Fibroblast of lung (primary cell): ENCODE measurements at places on chromosomes 5 and 9. TPM values are rescaled to one million over a fixed set of nuclear protein-coding genes. Genes with fewer than 3 reads are reported as not detected.

GRCh38 chr5:169960659-169961058 is 19.6 kb downstream of the INSYN2B start:
- no peaks in the 10 kb centered on the region for H3K27me3 ChIP-seq
- H3K27ac ChIP-seq = no peak overlapping the region
- no peak for DNase-seq
- H3K4me3 ChIP-seq = no peak overlapping the region
- no peaks in the 10 kb centered on the region for H3K36me3 ChIP-seq

GRCh38 chr9:10396615-10397014 is 216.2 kb downstream of the PTPRD start:
- H3K4me3 ChIP-seq = no peak overlapping the region
- no peaks in the 10 kb centered on the region for H3K27me3 ChIP-seq
- no peak for DNase-seq
- no peaks in the 10 kb centered on the region for H3K36me3 ChIP-seq

- H3K27ac ChIP-seq = no peak overlapping the region
- H3K36me3 ChIP-seq = no peaks in the 10 kb centered on the region
- no peak for DNase-seq
- no peaks in the 10 kb centered on the region for H3K4me1 ChIP-seq
- no peak overlapping the region for H3K4me3 ChIP-seq
Measured at GRCh38 chr5:147779694-147780093, 2.8 kb downstream of the JAKMIP2 start.

The FOXD4L6 gene
- not detected in 2 replicates for total RNA-seq

GRCh38 chr9:2355697-2355983 is 265.9 kb upstream of the VLDLR start:
- no peak overlapping the region for H3K4me3 ChIP-seq
- DNase-seq = no peak
- no peaks in the 10 kb centered on the region for H3K4me1 ChIP-seq
- no peaks in the 10 kb centered on the region for H3K27me3 ChIP-seq
- no peak overlapping the region for H3K27ac ChIP-seq

- DNase-seq = peak; percentile 45
- no peaks in the 10 kb centered on the region for H3K36me3 ChIP-seq
- no peaks in the 10 kb centered on the region for H3K4me1 ChIP-seq
Measured at GRCh38 chr5:107501965-107502675, 168.6 kb downstream of the EFNA5 start.

- no peaks in the 10 kb centered on the region for H3K27me3 ChIP-seq
- H3K4me3 ChIP-seq = no peak overlapping the region
- H3K4me1 ChIP-seq = no peaks in the 10 kb centered on the region
- H3K27ac ChIP-seq = no peak overlapping the region
- H3K36me3 ChIP-seq = peaks cover 9% of the 10 kb centered on the region
Measured at GRCh38 chr9:93633492-93634221, 57.3 kb downstream of the PHF2 start.

GRCh38 chr5:51398875-51399642 is 15.8 kb downstream of the ISL1 start:
- no peaks in the 10 kb centered on the region for H3K36me3 ChIP-seq
- DNase-seq = no peak
- no peak overlapping the region for H3K27ac ChIP-seq
- H3K4me1 ChIP-seq = no peaks in the 10 kb centered on the region
- no peak overlapping the region for H3K4me3 ChIP-seq

DNA sequence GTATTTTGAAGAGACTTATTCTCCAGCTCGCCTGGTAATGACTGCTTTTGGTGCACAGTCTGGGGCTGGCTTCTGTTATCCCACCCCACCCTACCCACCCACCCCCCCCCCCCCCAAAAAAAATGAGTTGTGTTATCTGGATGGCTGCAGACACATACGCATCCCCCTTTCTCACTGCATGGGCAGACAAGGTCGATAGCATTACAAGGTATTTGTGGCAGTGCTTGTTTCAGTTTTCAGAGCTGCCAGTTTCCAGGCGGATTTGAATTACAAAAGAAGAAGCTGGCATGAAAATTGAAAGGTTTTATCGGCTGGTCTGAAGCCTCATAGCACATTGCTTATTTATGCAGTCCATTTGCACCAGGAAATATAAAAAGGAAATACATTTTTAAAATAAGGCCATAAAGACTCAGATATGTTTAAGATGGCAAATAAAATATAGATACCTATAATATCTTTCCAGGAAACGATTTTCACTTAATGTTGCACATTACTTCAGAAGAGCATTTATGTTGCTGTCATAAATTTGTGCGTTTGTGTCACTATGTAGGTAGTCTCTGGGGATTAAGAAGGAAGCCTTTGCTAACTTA is 85.1 kb upstream of the GRHPR start:
- no peaks in the 10 kb centered on the region for H3K27me3 ChIP-seq
- no peaks in the 10 kb centered on the region for H3K36me3 ChIP-seq
- no peak overlapping the region for H3K27ac ChIP-seq
- DNase-seq = no peak

GRCh38 chr9:17088566-17088965 is 46.3 kb upstream of the CNTLN start:
- H3K27ac ChIP-seq = no peak overlapping the region
- DNase-seq = no peak
- no peaks in the 10 kb centered on the region for H3K27me3 ChIP-seq
- no peaks in the 10 kb centered on the region for H3K4me1 ChIP-seq

GRCh38 chr9:12640866-12641636 is 52.1 kb upstream of the TYRP1 start:
- no peaks in the 10 kb centered on the region for H3K36me3 ChIP-seq
- no peaks in the 10 kb centered on the region for H3K4me1 ChIP-seq
- DNase-seq = no peak

- H3K4me3 ChIP-seq = no peak overlapping the region
- peak; percentile 63 for DNase-seq
- peaks cover 3% of the 10 kb centered on the region for H3K36me3 ChIP-seq
- H3K27me3 ChIP-seq = no peaks in the 10 kb centered on the region
- no peak overlapping the region for H3K27ac ChIP-seq
Measured at GRCh38 chr5:151075698-151076331, 5.0 kb downstream of the TNIP1 start.

DNA sequence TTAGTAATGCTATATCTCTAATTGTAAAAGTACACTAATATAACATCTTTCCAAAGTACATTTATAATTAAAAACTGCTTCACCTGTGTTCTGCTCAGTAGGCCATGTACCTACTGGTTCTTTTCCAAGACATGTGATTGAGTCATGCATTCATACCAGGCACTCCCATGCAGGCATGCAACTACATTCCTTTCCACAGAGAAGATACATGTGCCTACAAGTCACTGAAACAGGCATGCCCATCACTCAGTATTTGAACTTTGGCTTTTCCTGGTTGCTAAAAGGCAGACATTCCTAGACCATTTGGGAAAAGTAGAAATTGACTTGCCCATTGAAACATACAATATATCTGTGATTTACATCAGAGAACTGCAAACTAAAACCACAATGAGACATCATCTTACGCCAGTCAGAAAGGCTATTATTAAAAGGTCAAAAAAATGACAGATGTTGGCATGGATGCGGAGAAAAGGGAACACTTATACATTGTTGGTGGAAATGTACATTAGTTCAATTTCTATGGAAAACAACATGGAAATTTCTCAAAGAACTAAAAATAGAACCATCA is 148.3 kb upstream of the MOCS2 start:
- peaks cover 5% of the 10 kb centered on the region for H3K4me1 ChIP-seq
- H3K4me3 ChIP-seq = no peak overlapping the region
- no peak overlapping the region for H3K27ac ChIP-seq
- DNase-seq = peak; percentile 51
- no peaks in the 10 kb centered on the region for H3K27me3 ChIP-seq
- H3K36me3 ChIP-seq = no peaks in the 10 kb centered on the region

The NDUFS4 gene
- 95.0 and 147 TPM in 2 replicates for total RNA-seq

DNA sequence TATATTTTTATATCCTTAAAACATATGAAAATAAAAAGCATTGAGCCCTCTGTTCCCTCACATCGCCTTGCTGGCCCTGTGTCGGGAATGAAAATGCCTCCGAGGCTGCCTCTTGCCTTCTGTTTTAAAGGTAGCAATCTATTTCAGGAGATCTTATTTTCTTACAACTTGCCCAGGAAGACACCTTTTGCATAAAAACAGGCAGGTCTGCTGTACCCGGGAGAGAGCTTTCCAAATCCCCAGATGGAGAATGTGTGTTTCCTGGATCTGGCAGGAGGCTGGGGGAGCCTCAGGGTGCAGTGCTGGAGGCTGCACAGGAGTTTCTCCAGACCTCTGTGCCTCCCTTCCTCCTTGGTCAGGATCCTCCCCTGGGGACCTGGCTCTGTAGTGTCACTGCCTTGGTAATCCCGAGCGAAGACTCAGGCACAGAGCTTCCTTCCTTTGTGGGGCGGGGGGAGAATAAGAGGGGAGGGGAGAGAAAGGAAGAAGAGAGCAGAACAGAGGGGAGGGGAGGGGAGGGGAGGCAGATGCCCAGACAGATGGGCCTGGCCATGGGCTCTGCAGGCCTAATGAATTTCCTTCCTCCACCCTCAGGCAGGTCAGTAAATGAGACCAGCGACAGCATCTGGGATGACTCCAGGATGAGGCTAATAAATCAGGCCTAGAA is 104.0 kb upstream of the BOD1 start:
- no peaks in the 10 kb centered on the region for H3K4me1 ChIP-seq
- no peak for DNase-seq
- peaks cover 3% of the 10 kb centered on the region for H3K27me3 ChIP-seq
- no peaks in the 10 kb centered on the region for H3K36me3 ChIP-seq

The OMD gene
- under 0.01 and 0.17 TPM in 2 replicates for total RNA-seq

The ASPN gene
- total RNA-seq = 10.4 and 10.5 TPM in 2 replicates

The BAAT gene
- not detected in 2 replicates for total RNA-seq

The PCDHA1 gene
- total RNA-seq = under 0.01 TPM in 2 replicates

GRCh38 chr9:114936581-114936980 is 6.2 kb upstream of the TNFSF8 start:
- H3K4me3 ChIP-seq = no peak overlapping the region
- H3K27ac ChIP-seq = no peak overlapping the region
- H3K4me1 ChIP-seq = no peaks in the 10 kb centered on the region
- peaks cover 9% of the 10 kb centered on the region for H3K27me3 ChIP-seq

- no peak for DNase-seq
- H3K4me3 ChIP-seq = no peak overlapping the region
- no peak overlapping the region for H3K27ac ChIP-seq
- H3K4me1 ChIP-seq = peaks cover 11% of the 10 kb centered on the region
Measured at GRCh38 chr5:95631991-95632675, 12.2 kb downstream of the GPR150 start.

- H3K4me3 ChIP-seq = no peak overlapping the region
- no peak overlapping the region for H3K27ac ChIP-seq
- no peaks in the 10 kb centered on the region for H3K36me3 ChIP-seq
- peaks cover 2% of the 10 kb centered on the region for H3K4me1 ChIP-seq
- peak; percentile 90 for DNase-seq
Measured at GRCh38 chr5:177071666-177072385, 14.9 kb upstream of the FGFR4 start.

- no peaks in the 10 kb centered on the region for H3K36me3 ChIP-seq
- H3K4me3 ChIP-seq = no peak overlapping the region
- no peaks in the 10 kb centered on the region for H3K27me3 ChIP-seq
- peak; percentile 83 for DNase-seq
Measured at GRCh38 chr5:171137768-171138525, 171.1 kb upstream of the TLX3 start.

GRCh38 chr5:168788786-168789185 is 209.6 kb upstream of the PANK3 start:
- no peak overlapping the region for H3K27ac ChIP-seq
- no peak for DNase-seq
- no peaks in the 10 kb centered on the region for H3K36me3 ChIP-seq
- no peak overlapping the region for H3K4me3 ChIP-seq

DNA sequence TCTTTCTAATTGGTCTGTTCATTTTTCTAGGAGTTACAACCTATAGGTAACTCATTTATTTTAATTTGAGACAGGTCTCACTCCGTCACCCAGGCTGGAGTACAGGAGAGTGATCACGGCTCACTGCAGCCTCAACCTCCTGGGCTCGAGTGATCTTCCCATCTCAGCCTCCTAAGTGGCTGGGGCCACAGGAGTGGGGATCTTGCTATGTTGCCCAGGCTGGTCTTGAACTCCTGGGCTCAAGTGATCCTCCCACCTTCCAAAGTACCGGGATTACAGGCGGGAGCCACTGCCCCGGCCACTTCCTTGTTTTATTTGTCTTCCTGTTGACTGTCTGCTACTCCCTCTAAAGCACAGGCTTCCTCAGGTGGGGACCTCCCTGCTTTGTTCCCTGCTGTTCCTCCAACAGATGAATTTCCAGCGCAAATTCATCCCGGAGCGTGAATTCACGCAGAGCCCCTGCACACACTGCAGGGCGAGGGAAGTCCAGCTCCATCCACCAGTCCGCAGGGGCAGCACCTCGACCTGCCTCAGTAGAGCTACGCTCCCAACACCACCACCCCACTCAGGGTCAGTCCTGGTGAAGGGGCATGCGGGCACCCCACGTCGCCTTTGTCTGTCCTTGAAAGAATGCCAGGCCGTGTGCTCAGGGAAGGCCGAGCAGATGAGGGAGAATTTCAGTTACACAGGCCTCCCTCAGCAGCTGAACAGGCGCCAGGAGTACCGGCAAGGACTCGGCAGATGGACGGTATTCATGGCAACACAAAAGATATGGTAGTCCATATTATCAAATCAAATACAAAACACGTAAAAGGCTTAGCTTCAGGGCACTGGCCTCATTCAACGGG is 6.3 kb downstream of the QSOX2 start:
- H3K36me3 ChIP-seq = peaks cover 2% of the 10 kb centered on the region
- DNase-seq = no peak
- no peaks in the 10 kb centered on the region for H3K27me3 ChIP-seq
- H3K4me1 ChIP-seq = no peaks in the 10 kb centered on the region

DNA sequence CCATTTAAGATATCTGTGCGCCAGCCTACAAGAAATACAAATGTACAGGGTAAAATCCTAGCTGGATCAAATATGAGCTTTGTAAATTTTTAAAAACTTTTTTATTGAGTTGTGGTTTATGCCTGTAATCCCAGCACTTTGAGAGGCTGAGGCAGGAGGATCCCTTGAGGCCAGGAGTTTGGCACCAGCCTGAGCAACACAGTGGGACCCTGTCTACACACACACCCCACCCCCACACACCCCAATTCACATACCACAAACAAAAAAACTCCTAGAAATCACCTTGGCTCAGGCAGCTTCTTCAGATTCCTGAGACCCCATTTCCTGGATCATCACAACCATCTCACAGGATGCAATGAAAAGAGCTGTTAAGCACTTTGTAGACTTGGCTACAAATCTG is 46.4 kb downstream of the CDK7 start:
- no peak overlapping the region for H3K4me3 ChIP-seq
- no peak overlapping the region for H3K27ac ChIP-seq
- DNase-seq = no peak
- peaks cover 6% of the 10 kb centered on the region for H3K4me1 ChIP-seq
- H3K36me3 ChIP-seq = peaks cover 7% of the 10 kb centered on the region

DNA sequence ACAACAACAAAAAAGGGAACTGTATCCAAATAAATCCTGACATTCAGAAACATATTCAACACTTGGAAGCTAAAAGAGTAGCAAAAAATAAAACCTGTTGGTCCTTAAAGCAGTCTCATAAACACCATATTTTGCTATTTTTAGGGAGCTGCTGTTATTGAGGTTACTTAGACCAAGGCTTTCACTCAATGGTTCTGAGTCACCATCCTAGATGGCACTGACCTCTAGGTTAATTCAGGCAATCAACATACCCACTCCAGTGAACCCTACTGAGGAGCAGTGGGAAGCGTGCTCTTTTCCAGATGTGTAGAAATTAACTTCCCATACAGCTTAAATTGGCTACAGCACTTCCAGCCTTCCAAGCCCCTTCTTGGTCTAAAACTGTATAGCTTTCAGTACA is 5.2 kb downstream of the GNAQ start:
- no peak overlapping the region for H3K4me3 ChIP-seq
- H3K4me1 ChIP-seq = peaks cover 7% of the 10 kb centered on the region
- H3K27ac ChIP-seq = peak overlapping the region; percentile 14
- peak; percentile 33 for DNase-seq
